ENCODE measurements at places on chromosomes 2 and 18.

DNA sequence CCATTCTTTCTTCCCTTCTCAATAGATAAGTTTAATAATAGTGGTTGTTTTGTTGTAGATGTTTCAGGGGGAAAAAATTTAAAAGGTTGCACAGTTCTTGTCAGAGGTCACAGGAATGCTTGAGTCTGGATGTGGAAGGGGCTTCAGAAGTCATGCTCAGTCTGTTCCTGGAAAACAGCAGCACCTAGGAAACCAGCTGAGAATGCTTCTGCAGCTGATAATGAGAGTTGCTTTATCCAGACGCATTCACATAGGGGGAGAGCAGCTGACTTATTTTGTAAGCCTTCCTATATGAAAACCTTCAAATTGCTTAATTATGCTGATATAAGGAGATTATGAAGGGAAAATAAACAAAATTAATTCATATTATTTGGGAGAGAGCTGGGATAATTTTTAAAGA, 235.5 kb downstream of the GULP1 start:
- DNase-seq = no peak

GRCh38 chr2:229408356-229408755, 137.3 kb upstream of the PID1 start:
- no peak for DNase-seq

DNA sequence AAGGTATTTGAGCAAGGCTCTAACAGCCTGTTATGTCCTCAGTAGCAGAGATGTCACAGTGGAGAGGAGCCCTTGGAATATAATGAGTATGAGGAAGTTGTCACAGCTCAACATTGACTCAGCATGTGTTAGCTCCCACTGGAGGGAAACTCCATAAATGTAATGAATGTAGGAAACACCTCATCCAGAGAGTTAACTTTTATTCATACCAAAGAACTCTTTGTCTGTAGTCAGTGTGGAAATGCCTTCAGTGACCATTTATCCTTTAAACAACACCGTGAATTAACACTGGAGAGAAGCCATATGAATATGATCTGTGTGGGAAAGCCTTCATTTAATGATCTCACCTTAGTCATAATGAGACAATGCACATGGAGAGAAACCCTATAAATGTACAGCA, 59.7 kb downstream of the CYP1B1 start:
- no peak for DNase-seq

DNA sequence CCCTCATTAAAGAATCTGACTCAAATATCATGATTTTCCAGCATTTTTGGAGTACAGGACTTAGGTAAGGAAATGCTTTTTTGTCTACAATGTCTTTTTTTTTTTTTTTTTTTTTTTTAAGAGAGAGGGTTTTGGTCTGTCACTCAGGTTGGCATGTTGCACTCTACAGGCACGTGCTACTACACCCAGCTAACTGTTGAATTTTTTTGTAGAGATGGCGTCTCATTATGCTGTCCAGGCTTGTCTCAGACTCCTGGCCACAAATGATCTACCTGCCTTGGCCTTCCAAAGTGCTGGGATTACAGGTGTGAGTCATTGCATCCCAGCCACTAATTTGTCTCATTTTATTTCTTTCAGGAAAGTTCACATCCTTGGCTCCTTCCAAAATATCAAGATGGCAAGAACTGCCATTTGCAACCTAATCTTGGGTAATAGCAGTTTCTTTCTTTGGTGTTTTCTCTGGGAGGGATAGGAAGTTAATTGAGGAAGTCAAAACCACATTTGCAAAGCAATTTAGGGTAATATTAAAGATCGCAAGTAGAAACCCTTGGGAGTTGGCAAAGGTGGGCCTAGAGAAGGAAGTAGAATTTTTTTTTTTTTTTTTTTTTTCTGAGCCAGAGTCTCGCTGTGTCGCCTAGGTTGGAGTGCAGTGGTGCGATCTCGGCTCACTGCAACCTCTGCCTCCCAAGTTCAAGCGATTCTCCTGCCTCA, 15.5 kb downstream of the PNO1 start:
- DNase-seq = no peak
